ENCODE measurements at places on chromosomes 7 and 10.
A peak's percentile ranks its signal among the peaks of the same experiment; 100 is the strongest.

GRCh38 chr7:77258014-77258413, 58.4 kb upstream of the FGL2 start:
- DNase-seq: no peak

- no peak for DNase-seq
These were observed 48.1 kb downstream of the PARD3 start for GRCh38 chr10:34766811-34767494.

DNA sequence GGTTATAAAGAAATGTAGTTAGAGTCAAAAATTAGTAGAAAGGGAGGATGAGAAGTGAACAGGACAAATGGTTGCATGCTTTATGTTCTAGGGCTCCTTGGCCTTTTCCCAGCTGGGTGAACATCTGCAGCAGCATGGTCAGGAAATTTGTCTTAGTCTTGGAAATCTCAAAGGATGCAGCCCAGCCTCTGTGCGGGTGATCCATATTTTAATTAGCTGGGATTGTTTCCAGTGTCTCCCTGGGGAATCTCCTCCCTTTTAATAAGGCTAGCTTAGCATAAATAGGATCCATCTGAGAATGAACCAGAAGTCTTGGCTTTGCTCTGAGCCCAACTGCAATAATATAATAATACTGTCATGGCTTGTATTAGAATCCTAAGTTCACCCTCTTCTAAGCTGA, 198.3 kb downstream of the PRKG1 start:
- no peak for DNase-seq

- DNase-seq: no peak
These were observed 4.2 kb downstream of the CCL24 start for GRCh38 chr7:75809396-75809795.

- no peak for DNase-seq
These were observed 88.4 kb downstream of the MTPN start for GRCh38 chr7:135888740-135889139.

DNA sequence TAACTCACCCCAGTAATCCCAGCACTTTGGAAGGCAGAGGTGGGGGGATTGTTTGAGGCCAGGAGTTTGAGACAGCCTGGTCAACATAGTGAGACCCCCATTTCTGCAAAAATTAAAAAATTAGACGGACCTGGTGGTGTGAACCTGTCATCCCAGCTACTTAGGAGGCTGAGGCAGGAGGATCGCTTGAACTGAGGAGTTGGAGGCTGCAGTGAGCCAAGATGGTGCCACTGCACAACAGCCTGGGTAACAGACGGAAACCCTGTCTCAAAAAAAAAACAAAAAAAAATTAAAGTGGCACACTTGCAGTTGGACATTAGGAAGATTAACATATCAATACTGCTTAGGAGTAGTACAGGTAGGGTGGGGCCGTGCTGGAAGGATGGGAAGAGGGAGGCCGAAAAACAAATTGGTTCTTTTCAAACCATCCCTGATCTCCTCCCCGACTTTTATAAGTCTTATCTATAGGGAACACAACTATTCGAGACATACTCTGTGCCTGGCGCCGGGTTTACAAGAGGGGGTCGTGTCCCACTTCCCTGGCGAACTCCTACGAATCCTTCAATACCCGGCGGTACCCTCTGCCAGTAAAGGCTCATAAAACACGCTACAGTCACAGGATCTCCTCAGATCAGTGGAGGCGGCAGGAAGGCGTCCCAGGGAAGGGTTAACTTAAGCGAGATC, 628 bp downstream of the TAF6 start:
- no peak for DNase-seq

DNA sequence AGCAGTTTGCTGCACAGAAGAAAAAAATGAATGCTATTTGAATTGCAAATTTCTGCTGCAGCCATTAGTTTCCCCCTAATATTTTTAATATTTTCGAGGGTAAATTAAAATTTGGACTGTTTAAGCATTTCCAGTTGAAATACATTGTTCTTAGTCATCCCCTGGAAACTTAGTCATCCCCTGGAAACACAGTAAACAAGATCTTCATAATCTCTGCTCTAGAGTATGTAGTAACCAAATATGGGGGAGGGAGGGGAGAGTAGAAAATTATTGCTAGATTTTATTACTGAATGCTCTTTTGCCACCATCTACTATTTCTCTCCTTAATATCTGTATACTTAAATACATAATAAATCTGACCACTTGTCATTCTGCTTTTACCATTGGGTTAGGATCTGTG, 1053.3 kb downstream of the SORCS1 start:
- no peak for DNase-seq

GRCh38 chr10:113423981-113424721, 128.7 kb upstream of the HABP2 start:
- DNase-seq: no peak

- no peak for DNase-seq
These were observed 125.4 kb downstream of the MAPK8 start for GRCh38 chr10:48431871-48432270.

GRCh38 chr7:150898475-150899011, 46.2 kb downstream of the AOC1 start:
- peak; percentile 64 for DNase-seq

- no peak for DNase-seq
These were observed 99.5 kb upstream of the ABI1 start for GRCh38 chr10:26960308-26960707.

DNA sequence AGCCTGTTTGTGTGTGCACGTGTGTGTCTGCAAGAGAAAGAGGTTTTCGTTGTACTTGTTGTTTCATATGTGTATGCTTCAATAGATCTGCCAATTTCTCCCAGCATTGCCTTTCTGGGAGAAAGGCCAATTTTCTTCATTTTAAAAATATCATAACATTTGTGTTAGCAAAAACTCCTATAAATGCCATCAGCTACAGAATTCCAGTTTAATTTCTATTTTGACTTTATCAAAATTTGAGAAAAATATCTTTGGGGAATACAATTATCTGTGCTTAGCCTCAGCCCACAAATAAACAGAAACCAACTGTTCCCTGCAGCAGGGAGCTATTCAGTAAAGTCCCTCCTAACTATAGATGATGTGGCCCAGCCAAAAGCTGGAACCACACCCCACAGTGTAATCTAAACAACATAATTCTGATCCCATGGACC, 68.3 kb upstream of the MGMT start:
- no peak for DNase-seq

GRCh38 chr7:38413784-38414183, 140.3 kb upstream of the TARP start:
- DNase-seq: no peak

GRCh38 chr7:72476608-72477305, 64.6 kb upstream of the CALN1 start:
- no peak for DNase-seq

- DNase-seq: no peak
These were observed 381.2 kb upstream of the MGMT start for GRCh38 chr10:129085811-129086210.

DNA sequence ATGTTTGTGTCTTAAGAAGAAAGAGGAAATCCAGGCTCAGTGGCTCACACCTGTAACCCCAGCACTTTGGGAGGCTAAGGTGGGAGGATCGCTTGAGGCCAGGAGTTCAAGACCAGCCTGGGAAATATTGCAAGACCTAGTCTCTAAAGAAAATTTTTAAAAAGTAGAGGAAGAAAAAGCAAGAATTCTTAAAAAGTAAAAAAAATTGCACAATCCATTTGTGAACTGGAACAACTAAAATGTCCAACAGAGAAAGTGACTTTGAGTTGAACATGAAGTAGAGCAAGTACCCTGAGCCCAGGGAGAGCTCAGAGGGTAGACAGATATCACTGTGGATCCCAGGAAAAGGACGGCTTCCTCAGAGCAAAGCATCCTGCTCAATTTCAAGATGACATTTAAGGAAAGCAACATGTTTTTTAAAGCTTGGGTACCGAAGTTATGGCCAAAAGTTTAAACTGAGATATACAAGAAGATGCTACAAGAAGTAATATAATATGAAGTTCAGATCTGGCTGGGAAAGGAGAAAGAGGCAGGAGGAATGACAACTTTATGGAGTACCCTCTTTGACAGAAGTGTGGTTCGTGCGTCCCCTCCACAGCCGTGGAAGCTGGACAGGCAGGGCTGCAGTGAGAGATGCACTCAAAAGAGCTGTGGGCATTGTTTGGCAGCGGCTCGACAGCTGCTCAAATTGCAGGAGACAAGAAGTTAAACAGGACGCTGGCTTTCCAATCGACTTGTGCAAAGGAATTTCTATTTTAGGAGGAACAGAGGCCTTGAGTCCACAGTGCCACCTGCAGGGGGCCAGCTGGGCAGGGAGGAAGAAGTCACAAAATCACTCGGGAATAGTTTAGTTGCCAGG, 201.3 kb downstream of the JCAD start:
- peak; percentile 59 for DNase-seq

DNA sequence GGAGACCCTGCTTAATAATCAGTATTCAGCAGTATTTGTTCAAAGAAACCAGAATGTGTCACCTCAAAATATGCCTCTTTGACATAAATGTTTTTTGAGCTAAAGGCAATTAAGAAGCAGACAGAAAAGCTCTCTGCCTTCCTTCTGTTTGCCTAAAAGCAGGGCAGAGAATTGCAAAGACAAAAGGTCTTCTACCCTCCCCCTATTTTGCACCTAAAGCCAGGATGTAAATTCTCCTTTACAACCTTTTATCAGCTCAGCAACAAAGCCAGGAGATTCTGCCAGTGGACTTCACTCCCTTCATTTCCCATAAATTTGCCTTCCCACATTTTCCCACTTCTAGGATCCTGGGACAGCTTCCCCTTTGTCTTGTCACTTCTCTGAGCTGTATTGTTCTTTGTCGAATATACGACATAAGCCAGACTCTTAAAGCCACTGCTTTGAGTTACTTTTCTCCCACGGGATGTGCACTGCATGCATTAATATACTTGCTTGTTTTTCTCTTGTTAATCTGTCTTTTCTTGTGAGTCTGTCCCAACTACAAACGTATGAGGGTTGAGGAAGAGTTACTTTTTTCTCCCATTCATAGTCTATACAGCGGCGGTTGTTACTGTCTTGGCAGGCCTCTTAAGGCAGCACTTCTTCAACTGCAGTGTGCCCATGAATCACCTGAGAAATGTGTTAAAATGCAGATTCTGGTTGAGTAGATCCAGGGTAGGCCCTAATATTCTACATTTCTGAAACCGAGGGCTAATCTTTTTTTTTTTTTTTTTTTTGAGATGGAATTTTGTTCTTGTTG, 48.2 kb downstream of the ST8SIA6 start:
- no peak for DNase-seq

DNA sequence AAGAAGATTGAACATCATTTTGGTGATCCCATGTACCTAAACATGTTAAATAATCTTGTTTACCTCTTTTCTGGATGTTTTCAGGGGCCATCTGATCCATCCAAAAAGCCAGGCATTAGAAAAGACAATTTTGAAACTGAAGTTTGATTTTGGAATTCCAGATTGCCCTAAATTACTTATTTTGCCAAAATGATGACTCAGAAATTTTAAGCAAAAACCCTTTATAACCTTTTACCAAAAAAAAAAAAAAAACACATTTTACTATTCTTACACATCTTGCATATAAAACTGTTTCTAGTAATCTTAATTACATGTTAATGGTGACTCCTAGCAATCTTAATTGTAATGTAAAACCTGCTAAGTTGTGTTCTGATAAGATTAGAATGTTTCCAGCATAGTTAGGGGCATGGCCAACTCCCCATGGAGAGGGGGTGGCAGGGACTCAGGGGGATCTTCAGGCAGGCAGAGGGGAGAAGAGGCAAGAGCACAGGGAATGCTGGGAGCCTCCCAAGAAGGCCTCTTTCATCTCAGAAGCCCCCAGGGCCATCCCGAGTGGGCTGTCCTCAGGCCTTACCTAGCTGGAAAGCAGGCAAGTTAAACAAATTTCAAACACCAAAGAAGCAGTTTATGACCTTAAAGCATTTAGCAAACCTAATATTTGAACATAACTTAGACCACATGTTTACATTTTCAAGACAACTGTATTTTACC, 25.8 kb upstream of the AKR1C3 start:
- no peak for DNase-seq

- DNase-seq: no peak
These were observed 100.8 kb downstream of the LRRC18 start for GRCh38 chr10:48838834-48839233.

GRCh38 chr7:940599-941408, 13.7 kb downstream of the ADAP1 start:
- no peak for DNase-seq

DNA sequence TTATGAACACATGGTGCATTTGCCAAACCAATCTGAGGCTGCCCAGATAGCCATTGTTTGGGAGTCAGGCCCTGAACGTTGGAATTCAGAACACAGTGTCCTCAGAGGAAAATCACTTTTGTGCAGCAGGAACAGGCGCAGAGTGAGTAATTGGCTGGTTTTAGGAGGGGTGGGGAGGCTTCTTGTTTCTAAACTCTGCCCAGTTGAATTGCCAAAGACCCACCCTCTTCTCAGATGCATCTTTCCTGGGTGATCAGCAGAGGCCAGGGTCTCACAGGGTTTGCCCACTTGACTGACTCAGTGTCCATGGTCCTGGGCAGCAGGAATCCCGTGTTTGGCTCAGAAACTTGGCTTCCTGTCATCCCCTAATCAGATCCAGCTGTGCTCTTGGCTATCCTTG, 24.3 kb downstream of the PRLHR start:
- no peak for DNase-seq

- DNase-seq: no peak
These were observed 42.3 kb downstream of the ENTPD1 start for GRCh38 chr10:95798096-95798855.

DNA sequence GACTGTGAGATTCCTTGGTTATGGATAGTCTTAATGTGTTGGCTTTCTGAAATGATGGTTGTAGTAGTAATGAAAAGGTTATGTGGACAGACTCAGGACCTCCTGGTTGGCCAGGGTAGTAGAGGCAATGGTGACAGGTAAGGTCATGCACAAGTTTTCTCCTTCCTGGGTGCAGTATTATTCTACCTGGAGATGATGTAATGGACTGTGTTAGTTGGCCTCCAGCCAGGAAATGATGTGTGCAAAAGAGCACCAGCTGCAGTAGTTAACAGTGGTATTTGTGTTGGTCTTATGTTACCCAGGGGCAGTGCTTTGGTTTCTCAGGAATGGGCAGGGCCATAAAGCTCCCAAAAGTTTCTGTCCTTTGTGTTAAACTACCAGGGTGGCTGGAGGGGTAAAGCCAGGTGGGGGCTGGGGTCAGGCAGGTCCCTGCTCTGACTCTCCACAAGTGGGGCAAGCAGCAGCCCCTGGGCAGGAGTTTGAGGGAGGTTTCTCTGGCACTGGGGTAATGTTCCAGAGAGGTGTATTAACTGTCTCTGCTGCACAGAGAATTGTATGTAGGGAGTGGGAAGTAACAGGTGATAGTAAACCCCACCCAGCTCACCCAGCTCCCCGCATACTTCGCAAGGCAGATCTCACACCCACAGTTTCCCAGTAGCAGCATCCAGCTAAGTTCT, 36.3 kb downstream of the GPR22 start:
- DNase-seq: no peak

- DNase-seq: no peak
These were observed at the start of gene GPR85 for GRCh38 chr7:113086431-113086888. Gene GPR85, minus strand, starts transcription at chr7:113086827. Its CDS starts 2,106 bp downstream, at chr7:113084721.

DNA sequence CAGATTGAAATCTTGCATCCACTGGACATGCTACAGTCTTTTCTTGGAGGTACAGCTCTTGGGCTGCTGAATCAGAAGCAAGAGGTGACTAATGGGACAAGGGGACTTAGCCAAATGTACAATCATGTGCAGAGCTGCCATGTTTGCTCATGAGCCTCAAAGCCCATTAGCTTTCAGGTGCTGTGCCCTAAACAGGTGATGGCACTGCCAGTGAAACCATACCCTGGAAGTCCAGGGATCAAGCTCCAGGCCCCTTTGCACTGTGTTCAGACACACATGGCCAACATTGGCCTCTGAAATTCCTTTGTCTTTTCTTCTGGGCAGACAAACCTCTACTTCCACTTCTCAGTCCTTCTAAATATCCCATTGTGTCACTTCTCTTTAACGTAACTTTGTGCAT, 328.2 kb downstream of the GRID1 start:
- DNase-seq: no peak

- DNase-seq: no peak
These were observed 278.8 kb downstream of the RPS24 start for GRCh38 chr10:78312197-78313047.
